Stimulated activated effector memory CD8-positive, alpha-beta T cell treated with anti-CD3 and anti-CD28 coated beads, Interleukin-12 subunit alpha, Interleukin-12 subunit beta, amount 100 ng/mL, for 72 hours (primary cell): ENCODE measurements at places on chromosomes 5 and 9.

- DNase-seq, result no peak
These were observed 22.6 kb downstream of the ASS1 start for GRCh38 chr9:130467316-130467715.

DNA sequence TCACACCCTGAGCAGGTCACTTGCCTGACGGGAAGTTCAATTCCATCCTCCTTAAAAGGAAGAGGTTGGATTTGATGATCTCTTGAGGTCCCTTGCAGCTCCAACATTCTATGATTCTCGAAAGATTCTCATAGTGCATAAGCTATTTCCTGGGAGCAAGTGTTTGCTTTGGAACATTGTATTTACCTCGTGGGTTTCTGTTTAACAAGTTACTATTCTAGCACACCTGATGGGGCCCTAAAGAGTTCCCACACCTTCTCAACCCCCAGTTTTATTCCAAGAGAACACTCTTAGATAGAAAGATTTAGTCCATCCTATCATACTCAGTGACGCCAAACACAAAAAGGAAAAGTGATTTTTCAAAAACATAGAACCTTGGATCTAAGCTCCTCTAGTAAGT, 23.4 kb downstream of the NR4A3 start:
- DNase-seq, result no peak

- DNase-seq, result no peak
These were observed 150.8 kb downstream of the MEF2C start for GRCh38 chr5:88732181-88732633.

DNA sequence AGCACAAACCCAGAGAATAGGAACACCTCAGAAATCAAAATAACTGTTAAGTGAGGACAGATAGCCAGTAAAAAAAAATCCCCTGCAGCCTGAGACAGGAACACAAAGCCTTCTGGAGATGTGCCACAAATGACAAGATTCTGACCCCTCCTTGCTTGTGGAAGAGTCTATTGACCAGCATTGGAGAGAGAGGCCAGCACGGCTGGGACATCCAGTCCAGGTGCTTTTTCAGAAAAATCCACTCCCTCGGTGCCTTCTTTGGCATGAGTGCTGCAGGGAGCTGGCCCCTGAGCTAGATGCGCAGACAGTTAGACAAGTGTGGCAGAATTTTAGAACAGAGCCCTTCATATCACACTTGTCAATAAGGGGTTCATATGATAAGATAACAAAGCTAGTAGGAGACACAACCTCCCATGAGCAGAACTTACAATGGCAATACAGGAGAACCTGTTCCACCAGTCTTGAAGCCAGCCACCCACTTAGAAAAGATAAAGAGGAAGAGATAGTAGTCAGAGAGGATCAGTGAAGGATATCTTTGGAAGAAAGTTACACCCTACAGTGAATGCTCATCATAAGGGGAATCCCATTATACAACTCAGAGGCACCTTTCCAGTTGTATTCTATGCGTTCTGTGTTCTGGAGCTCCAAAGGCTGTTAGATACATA, 298.4 kb downstream of the TLE1 start:
- DNase-seq, result no peak

- no peak for DNase-seq
These were observed 269.4 kb downstream of the ZNF608 start for GRCh38 chr5:124477062-124477461.

- DNase-seq, result no peak
These were observed 20.8 kb downstream of the GPRIN1 start for GRCh38 chr5:176589039-176589769.

DNA sequence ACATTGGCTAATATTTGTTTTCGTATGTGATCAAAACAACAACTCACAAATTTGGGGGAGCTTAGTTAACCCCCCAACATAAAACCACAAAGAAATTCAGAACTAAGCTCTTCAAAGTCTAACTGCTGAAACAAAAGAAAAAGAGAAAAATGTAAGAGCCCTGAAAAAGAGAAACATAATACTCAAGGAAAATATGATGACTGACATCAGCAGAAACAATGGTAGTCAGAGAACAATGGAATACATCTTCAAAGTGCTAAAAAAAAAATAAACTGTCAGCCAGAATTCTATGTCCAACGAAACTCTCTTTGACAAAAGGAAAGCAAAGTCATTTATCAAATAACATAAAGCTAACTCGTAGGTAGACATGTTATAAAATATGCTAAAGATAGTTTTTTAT, 566.3 kb upstream of the GRAMD2B start:
- no peak for DNase-seq

DNA sequence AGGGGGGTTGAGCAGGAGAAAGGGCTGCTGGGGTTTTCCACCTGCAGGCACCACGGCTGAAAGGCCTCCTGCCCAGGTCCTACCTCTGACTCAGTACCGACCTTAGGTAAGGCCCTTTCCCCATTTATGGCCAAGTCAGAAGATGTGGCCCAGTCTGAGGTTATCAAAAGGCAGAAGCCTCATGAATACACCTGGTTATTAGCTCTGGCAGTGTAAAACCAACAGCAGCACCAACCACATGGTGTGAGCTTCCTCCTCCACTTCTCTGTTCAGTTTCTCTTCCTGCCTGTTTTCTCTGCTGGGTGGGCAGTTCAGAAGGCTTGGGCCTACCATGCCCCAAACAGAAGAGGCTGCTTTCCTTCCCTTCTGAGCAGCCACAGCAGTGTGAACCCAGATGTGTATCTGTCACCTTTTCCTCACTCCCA, 86.9 kb downstream of the UGCG start:
- no peak for DNase-seq

GRCh38 chr9:112489876-112490666, 3.4 kb downstream of the KIAA1958 start:
- no peak for DNase-seq

DNA sequence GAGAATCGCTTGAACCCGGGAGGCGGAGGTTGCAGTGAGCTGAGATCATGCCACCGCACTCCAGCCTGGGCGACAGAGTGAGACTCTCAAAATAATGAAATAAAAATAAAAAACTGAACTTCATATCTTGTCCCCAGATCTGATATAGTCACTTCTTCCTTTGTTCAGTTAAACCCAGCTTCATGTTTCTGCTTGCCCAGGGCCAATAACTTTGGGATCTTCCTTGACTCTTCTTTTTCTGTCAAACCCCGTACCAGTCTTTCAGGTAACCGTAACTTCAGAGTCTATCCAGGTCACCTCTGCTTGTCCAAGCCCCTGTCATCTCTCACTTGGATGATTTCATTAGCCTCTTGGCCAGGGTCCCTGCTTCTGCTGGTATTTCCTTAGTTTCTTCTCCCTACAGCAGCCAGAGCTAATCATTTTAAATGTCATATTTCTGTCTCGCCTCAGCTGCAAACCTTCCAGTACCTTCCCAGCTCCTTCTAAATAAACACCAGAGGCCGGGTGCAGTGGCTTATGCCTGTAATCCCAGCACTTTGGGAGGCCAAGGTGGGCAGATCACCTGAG, 19.7 kb upstream of the ABL1 start:
- DNase-seq, result no peak

- no peak for DNase-seq
These were observed 7.4 kb upstream of the DCTN4 start for GRCh38 chr5:150766251-150766650.

GRCh38 chr5:98510143-98510985, 263.1 kb upstream of the RGMB start:
- DNase-seq, result no peak

GRCh38 chr9:95338243-95338642, 20.7 kb upstream of the FANCC start:
- no peak for DNase-seq

- no peak for DNase-seq
These were observed 87.6 kb downstream of the COL23A1 start for GRCh38 chr5:178502401-178503100.

DNA sequence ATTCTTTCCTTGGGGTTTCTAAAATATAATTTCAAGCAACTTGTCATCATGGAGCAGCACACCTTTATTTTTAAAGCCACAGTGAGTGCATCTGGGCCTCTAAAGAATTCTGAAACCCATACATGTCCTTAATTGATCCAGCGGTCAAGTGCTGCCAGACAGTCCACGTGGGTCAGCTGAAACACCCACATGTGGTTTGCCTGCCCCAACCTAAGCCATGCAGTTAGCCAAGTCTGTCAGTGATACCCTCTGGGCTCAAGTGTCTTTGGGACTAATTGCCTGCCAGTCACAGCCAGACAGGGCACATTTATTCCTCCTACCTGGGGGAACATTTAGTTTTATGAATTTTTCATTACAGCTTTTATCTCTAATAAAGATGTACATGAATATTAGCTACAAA, 291.4 kb upstream of the SLC30A5 start:
- no peak for DNase-seq

DNA sequence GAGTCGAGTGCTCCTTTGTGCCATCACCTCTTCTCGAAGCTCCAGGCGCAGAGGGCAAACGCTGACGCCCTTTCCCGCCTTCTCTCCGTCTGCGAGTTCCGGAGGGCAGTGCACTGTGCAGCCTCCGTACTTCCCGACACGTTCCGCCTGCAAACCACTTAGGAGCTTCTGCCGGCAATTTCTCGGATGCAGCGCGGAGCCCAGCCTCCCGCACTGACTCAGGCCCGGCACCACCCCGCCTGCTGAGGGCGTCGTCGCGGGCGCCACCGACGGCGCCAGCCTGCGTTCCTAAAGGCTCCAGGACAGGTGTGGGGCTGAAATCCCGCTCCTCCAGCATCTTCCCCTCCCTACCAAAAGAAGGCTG, 9.3 kb upstream of the TRIM36 start:
- DNase-seq, result no peak
